ENCODE measurements at places on chromosomes 6 and 20. TPM values are rescaled to one million over a fixed set of nuclear protein-coding genes. Genes with fewer than 3 reads are reported as not detected.

DNA sequence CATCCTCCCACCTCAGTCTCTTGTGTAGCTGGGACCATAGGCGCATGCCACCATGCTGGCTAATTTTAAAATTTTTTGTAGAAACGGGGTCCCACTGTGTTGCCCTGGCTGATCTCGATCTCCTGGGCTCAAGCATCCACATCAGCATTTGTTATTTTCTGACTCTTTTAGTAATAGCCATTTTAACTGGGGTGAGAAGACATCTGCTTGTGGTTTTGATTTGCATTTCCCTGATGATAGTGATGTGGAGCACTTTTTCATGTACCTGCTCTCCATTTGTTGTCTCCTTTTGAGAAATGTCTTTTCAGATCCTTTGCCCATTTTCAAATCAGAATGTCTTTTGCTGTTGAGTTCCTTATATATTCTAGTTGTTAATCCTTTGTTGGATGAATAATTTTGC, 22.2 kb upstream of the TULP4 start:
- no peak for DNase-seq

- DNase-seq = no peak
Observed at GRCh38 chr6:116475141-116475540, 14.0 kb downstream of the CALHM6 start.

DNA sequence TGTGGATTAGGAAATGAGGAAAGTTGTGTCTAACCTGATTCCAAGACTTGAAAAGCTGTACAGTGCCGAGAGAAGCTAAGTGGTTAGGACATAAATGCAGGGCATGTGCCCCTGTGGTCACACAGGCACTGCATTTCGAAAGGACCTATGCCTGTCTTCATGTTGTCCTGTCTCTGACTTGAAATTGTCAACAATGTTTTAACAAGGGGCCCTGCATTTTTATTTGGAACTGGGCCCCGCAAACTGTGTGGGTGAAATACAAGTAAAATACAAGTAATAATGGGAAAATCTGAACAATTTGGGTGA, 38.8 kb downstream of the MRS2 start:
- no peak for DNase-seq

DNA sequence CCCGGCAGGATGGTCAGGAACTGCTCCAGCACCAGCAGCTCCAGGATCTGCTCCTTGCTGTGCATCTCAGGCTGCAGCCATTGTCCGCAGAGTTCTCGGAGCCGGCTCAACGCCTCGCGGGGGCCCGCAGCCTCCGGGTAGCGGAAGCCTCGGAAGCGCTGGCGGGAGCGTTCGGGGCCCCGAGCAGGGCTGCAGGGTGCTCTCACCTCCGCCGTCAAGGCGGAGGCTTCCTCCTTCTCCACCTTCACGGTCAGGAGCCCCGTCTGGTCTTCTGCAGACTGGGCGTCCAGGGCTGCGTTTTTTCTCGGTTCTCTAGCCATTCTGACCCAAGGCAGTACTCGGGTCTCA, 434 bp downstream of the ZKSCAN4 start:
- no peak for DNase-seq

- no peak for DNase-seq
Observed at GRCh38 chr6:22102671-22103070, 194.2 kb downstream of the PRL start.

DNA sequence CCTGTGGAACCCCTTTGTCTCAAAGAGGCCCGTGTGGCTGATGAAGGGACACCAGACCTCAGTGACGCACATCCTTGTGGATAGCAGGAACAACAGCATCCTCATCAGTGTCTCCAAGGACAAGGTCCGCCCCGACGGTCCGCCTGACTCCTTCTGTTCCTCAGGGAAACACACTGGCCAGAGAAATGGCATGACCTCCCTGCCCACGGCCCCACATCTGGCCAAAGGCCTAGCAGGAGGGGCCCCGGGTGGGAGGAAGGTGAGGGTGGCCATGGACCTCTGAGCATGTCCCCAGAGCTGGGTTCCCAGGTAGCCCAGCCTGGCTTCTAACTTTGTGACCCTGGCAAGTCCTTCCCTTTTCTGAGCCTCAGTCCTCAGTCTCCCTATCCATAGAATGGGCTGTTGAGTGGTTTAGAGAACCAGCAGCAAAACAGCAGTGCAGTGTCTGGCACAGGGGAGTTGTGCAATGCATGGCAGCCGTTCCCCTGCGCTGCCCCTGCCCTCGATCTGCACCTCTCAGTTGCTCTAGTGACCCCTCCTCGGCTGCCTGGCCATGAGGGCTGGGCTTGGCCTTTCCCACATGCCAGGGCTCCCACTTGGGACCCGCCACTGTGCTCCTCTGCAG, 48.3 kb downstream of the EFCAB8 start:
- no peak for DNase-seq

- DNase-seq = no peak
Observed at GRCh38 chr6:2556761-2557160, 194.0 kb downstream of the MYLK4 start.

- no peak for DNase-seq
Observed at GRCh38 chr6:17107863-17108262, 6.0 kb downstream of the STMND1 start.

- peak; percentile 55 for DNase-seq
Observed at GRCh38 chr6:82270881-82271635, 23.5 kb upstream of the IBTK start.

- DNase-seq = no peak
Observed at GRCh38 chr6:18213439-18213838, 50.9 kb downstream of the DEK start.

GRCh38 chr6:163958646-163959045, 544.1 kb downstream of the QKI start:
- no peak for DNase-seq

DNA sequence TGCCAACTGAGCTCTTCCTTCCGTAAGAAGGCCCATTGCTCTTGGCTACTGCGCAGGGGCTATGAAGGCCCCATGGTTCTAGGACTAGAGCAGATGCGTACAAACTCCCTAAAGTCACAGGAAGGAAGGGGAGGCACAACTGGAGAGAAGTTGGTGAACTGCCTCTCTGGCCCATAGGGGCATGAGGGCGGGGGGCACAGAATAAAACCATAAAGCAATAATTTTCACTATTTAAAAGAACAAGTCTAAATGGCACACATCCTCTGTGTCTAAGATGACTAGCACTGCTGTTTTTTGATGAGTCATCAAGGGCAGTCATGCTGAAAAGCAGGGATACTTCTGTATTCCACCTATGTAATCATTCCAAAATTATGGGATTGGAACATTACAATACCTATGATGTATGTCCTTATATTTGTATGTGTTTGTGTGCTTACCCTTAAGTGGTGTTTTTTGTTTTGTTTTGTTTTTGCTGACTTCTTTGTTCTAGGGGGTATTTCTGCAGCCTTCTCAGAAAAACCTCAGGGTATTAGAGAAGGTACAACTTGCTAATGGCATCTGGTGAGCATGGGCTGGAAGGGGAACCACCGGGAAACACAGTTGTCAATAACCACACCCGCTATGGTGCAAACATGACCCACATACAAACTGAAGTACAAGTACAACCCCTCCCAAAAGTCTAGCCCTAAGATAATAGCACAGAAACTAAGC, 36.9 kb downstream of the B4GALT5 start:
- DNase-seq = no peak

- DNase-seq = no peak
Observed at GRCh38 chr20:46343348-46343974, 35.2 kb upstream of the CDH22 start.

DNA sequence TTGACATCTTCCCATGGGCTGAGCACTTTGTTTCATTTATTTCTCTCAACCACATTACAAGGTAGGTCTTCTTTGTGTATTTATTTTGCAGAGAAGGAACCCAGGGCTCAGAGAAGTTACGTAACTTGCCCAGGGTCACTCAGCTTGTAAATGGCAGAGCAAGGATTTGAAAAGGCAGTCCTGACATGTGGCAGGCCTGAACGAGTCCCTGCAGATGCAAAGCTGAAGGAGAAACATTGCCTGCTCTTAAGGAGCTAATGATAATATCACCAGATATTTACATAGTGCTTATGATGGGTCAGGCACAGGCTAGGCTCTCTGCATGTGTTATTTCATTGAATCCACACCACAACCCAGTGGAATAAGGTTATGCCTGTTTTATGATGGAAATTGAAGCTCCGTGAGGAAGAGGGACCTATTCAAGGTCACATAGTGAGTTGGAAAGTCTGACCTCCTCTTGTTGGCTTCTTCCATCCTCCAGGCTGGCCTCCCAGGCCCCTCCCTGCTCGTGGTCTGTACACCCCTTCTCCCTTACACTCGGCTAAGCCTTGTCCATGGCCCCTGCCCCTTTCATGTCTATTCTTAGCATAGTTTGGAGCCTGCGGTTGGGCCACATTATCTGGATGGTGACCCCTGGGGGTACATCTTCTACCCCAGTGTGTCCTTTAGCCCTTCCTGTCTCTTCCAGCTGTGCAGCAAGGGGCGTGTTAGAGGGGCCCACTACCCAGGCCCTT, 12.5 kb downstream of the MYH7B start:
- no peak for DNase-seq

Gene MUC22
- total RNA-seq = not detected

Gene SPAG4
- 1.8 TPM for total RNA-seq

Gene ID4
- total RNA-seq = 31.9 TPM

Gene MYL9
- total RNA-seq = not detected

Gene MTCH1
- 222 TPM for total RNA-seq

Gene DDX43
- not detected for total RNA-seq

Gene TFAP2A
- 24.6 TPM for total RNA-seq

Gene SAPCD1
- 1.1 TPM for total RNA-seq

Gene BPIFA2
- total RNA-seq = not detected

Gene TRIM31
- total RNA-seq = not detected

Data from SK-MEL-5 (cell line).